Mesendoderm (in vitro differentiated cells): ENCODE measurements at places on chromosomes 3 and 15.

- DNase-seq: no peak
Measured at GRCh38 chr3:160665231-160665630, 11.7 kb upstream of the ARL14 start.

GRCh38 chr15:25797511-25797935, 65.6 kb downstream of the ATP10A start:
- no peak for DNase-seq

GRCh38 chr15:42955518-42955917, 34.9 kb upstream of the TTBK2 start:
- no peak for DNase-seq

DNA sequence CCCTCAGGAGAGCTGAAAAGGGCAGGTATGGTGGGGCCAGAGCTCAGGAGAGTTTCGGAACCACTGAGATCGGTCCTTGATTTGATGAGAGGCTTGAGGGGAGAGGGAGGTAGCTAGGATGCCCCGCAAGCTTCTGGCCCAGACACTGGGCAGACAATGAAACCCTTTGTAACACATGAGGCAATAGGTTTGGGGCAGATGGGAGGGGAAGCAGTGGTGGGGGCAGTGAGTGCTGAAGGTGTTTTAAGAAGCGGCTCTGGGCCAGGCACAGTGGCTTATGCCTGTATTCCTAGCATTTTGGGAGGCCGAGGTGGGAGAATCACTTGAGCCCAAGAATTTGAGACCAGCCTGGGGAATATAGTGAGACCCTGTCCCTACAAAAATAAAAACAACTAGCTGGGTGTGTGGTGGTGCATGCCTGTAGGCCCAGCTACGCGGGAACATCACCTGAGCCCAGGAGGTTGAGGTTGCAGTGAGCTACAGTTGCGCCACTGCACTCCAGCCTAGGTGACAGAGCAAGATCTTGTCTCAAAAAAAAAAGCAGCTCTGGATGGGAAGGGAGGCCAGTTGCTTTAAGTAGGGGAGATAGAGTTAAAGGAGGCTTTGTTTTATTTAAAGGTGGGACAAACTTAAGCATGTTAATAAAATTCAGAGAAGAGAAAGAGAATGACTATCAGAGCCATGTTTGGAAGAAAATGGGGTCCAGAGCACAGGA, 9.6 kb upstream of the SNX22 start:
- no peak for DNase-seq

DNA sequence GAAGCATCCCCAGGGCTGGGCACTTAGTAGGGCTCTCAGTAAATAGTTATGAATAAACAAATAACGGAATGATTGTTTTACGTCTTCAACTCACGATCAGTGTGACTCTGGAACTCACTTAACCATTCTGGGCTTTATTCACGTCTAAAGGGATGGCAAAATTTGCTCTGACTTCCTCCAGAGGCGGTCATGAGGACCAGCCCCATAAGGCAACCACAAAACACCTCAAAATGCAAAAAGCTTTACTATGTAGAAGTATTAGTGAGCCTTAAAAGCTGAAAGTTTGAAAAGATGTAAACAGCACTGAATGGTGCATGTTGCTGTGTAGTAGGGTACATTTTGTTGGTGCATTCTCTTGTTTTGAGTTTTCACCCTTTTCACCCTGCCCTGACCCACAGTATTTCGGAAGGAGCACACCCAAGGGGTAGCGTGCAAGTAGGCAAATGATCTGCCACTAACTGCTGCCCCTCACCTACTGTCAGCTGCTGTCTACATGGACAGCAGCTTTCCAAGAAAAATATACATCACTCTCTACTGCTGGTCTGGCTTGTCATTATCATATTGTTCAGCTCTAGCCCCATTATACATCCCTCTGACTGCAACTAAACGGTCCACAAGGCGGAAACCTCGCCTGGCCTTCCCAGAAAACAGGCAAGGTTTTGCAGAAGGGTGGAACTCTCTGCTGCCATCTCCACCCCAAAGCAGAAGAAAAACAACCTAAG, 308.5 kb upstream of the PROK2 start:
- DNase-seq: no peak

DNA sequence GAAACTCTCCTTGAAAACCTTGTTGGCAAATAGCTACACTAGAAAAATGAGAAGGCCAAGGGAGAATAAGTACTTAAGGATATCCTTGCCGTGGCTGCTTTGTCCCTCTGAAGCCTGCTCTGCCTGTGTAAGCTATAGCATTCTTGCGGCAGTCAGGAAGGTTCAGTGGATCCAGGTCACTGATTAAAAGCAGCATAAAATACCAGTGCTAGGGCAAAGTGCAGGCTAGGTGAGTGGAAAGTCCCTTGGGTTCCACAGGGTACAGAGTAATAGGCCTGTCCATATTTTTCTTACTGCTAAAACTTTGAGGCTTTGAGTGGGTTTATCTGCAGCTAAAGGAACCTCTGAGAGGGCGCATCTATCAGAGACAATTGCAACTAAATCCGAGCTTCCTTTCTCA, 10.3 kb downstream of the CXCR6 start:
- DNase-seq: no peak

GRCh38 chr15:61133361-61133760, 95.7 kb downstream of the RORA start:
- DNase-seq: no peak

GRCh38 chr3:36774052-36774451, 9.7 kb upstream of the DCLK3 start:
- DNase-seq: no peak

DNA sequence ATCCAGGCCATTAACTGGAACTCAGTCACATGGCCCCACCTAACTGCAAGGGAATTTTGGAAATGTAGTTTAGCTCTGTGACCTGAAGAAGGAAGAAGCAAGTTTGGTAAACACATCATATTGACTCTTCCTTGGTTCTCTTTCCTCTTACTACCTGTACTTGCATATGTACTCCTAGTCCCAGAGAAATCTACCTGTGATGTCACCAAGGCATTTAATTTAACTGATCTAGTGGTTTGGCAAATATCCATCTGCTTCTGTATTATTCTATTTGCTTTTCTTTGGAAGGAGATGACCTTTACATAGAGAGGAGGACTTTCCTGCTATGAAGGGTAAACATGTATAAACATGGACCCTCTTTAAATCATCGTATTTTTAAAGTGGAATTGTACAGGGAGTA, 150.8 kb downstream of the TMEM108 start:
- no peak for DNase-seq

DNA sequence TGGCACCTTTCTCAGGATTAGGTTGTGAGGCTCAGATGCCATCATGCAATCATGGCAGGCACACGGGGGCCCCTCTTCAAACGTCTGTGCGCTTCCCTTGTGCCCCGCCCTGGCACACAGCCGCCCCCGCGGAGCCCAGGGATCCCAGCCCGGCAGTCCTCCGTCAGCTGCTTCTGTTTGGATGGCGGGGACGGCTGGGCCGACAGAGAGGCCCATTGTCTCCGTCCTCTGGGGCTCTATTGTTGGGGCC, 849 bp upstream of the HDAC11 start:
- no peak for DNase-seq

- no peak for DNase-seq
Measured at GRCh38 chr15:92749216-92749615, 93.6 kb upstream of the FAM174B start.

- DNase-seq: no peak
Measured at GRCh38 chr3:117302428-117302827, 592.8 kb downstream of the TUSC7 start.

DNA sequence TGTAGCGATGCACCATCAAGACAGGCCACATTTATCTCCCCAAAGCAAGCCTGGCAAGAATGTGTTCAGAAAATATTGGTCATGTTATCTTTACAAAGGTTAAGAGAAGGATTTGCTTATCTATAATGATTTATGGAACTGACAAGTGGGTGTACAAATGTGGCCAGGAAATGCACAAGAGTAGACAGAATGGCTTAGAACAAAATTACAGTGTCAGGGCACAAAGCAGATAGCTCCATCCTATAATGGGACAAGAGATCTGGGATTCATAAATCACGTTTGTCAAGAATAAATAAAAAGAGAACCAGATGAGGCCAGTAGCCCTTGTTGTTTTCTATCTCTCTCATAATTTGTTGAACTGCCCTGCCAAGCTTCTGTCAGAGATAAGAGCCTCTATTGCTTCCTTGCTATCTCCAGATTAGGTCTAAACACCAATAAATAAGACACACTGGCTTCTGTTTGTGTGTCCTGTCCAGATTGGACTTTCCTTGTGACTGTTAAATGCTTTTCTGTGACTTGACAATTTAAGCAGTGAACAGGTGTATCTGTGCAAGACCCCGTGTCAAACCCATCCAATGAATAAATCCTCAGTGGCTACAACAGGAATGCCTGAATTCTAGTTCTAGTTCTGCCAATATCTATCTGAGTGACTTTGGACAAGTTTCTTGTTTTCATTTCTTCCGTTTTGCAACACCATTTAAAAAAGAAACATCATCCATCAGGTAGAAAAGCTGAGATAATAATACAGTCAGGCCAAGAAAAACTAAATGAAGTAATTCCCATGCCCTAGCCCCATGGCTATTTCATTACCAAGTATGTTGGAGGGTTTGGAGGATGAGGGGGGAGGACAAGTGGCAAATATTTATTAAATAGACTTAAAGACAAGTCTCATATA, 157.2 kb downstream of the DCLK3 start:
- DNase-seq: no peak

GRCh38 chr3:183437061-183437460, 8.6 kb upstream of the MCF2L2 start:
- DNase-seq: no peak

DNA sequence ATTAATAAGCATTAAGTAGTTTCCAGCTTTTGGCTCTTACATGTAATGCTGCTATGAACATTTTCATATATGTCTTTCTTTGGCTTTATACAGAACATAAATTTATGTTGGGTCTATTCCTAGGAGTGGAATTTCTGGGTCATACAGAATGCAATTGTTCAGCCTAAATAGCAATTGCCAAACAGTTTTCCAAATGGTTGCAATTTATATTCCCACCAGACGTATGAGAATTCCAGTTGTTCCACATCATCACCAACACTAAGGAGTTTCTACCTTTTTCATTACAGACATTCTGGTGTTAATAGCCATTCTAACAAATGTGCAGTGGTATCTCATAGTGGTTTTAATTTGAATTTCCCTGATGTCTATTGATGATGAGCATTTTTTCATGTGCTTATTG, 160.1 kb upstream of the TMC3 start:
- DNase-seq: no peak

- DNase-seq: no peak
Measured at GRCh38 chr15:29557171-29557570, 265.1 kb downstream of the TJP1 start.

DNA sequence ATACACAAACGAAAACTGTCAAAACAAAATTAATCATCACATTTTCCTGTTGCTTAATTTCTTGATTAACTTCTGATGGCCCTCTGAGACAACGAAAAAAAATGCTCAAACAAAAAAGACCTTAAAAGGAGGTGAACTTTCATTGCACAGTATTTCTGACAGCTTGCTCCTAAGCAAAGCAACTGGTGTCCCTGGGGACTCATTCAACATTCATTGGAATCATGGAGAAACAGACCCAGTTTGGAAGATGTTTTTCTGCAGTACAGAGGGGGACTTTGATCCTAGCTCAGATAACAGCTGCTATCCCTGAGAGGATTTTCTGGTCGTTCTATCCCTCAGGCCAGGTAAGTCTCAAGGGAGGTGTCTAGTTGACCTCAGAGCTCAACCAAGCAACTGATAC, 378.7 kb upstream of the ATP11B start:
- DNase-seq: no peak

DNA sequence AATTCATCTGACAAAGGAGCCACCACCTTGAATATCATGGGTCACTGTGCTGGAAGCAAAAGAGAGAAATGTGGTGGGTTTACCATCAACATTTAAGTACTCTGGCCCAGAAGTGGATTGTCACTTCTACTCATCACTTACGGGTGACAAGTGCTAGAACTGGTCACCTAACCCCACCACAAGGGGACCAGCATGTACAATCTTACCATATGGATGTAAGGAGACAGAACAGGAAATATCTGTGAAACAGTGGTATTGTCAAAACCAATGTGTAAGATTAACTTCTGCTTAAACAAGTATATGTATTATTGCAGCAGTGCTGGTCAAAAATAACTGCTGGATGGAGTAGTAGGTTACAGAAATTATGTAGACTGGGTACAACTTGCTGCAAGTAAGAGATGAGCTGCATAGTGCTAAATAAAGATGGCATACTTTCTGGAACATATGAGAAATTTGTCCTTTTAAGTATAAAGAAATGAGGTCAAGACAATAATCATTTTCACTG, 171.8 kb downstream of the POTEB3 start:
- no peak for DNase-seq

- no peak for DNase-seq
Measured at GRCh38 chr3:106707347-106707746, 669.9 kb upstream of the CCDC54 start.

GRCh38 chr3:193049935-193050334, 132.3 kb upstream of the MB21D2 start:
- no peak for DNase-seq

GRCh38 chr3:103949693-103950092, 1417.0 kb upstream of the ALCAM start:
- DNase-seq: no peak

DNA sequence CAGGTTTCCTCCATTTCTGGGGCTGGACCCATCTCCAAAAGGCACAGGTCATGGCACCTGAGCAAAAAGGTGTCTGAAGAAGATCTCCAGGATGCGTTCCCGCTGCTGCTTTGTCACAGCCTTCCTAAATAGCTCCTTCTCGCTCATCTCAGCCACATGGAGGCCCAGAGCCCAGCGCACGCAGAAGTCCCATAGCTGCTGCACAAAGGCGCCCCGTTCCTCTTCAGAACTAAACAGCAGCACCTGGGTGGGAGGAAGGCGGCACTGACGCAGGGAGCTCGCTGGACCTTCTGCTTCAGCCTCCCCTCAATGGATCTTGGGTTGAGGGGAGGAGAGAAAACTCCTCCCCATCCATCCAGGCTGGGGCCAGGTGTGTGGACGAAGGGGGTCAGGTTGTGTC, 8.4 kb downstream of the DUOX2 start:
- no peak for DNase-seq

- no peak for DNase-seq
Measured at GRCh38 chr3:194960446-194961032, 274.9 kb downstream of the FAM43A start.

DNA sequence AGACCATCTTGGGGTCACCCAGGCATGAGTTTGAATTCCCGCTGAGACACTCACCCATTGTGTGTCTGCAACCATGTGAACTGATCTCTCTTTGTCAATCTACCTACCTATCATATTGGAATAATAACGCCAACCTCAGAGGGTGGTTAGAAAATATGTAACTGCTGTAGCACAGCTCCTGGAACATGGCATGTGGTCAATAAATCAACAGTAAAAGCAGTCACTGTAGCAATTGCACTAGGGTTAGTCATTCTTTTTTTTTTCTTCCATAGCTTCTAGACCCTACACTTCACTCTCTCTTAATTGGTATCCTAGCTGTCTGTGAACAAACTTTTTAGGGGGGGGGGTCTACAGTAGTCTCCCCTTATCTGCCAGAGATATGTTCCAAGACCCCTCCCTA, 64.2 kb upstream of the SLCO2A1 start:
- DNase-seq: no peak

DNA sequence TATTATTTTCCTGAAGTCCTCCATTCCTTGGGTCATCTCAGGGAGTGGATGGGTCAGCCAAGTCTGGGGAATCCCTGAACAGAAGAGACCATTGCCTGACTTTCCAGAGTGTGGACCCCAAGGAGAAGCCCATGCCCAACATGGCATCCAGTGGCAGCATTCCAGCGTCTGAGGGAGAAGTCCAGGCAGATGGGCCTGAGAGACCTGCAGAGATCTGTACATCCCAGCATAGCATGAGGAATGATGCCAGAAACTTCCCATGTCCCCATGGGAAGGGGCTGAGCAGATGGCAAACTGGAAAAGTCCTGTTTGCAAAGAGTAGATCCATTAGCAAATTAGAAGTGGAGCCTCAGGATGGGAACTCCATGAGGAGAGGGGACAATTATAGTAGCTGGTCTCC, 17.6 kb upstream of the COLQ start:
- no peak for DNase-seq
